ENCODE measurements at places on chromosomes 2 and 18. TPM values are rescaled to one million over a fixed set of nuclear protein-coding genes. Genes with fewer than 3 reads are reported as not detected.

DNA sequence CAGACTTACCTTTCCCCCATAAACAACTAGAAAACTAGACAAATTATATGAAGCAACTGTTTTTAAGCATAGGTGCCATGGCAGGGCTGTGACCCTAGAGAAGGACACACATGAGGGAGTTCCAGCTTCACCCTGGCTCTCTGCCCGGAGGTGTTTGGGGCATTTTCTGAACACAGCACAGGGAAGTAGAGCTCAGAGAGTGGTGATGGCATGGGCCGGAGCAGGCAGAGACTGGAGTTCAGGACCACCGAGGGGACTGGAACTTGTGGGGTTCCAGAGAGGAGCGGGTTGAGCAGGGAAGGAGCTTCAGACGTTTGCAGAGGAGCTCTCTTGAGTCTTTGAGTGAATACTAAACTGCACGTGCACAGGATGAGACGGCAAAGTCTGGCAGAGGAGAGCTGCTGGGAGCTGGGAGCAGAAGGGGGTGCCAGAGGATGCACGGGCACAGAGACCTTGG, 26.5 kb upstream of the KLF11 start:
- no peaks in the 10 kb centered on the region for H3K36me3 ChIP-seq
- no peaks in the 10 kb centered on the region for H3K27me3 ChIP-seq
- no peaks in the 10 kb centered on the region for H3K4me1 ChIP-seq

DNA sequence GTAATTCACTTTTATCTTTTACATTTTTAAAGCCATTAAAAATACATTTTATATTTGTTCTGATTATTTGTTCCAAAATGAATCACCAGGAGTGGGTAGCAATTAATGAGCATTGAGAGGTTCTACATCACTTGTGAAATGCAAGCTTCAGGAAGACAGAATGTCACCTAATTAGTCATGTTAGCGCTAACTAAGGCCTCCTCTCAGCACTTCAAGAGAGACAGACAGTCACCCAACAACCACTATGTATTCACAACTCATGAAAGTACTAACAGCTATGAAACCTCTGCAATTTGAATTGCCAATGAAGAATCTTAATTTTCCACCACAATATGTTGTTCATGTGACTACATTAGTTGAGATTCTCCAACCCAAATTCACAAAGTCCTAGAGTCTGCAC, 611.0 kb downstream of the KCNJ3 start:
- H3K36me3 ChIP-seq, result no peaks in the 10 kb centered on the region
- no peaks in the 10 kb centered on the region for H3K4me1 ChIP-seq
- no peak for DNase-seq
- H3K27ac ChIP-seq, result no peak overlapping the region

DNA sequence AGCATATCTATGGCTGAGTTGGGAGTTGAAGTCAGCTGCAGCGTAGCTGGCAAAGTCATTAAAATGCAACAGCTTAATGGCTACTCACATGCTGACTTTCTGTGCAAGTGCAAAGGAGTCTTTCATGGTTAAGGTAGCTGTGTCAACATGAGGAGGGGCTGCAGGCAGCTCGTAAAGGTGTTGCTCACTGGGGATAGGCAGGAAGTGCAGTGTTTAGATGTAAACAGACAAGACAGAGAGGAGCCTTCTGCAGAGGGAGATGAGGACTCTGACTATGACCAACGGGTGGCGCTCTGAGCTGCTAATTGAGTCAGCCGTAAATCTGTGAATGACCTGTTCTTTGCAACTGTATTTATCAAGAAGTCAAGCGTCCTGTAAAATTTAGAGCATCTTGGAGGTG, 22.3 kb upstream of the CAVIN2 start:
- no peaks in the 10 kb centered on the region for H3K4me1 ChIP-seq
- no peak overlapping the region for H3K27ac ChIP-seq
- no peak overlapping the region for H3K4me3 ChIP-seq
- H3K27me3 ChIP-seq, result no peaks in the 10 kb centered on the region
- H3K36me3 ChIP-seq, result no peaks in the 10 kb centered on the region
- DNase-seq, result no peak

The SAG gene
- total RNA-seq, result not detected

The SNX17 gene
- 122 TPM for total RNA-seq

The HSBP1L1 gene
- 4.2 TPM for total RNA-seq

The RNF152 gene
- total RNA-seq, result 0.38 TPM

The WNT6 gene
- 0.27 TPM for total RNA-seq

The RNF103 gene
- 14.6 TPM for total RNA-seq
